ENCODE measurements at places on chromosomes 3 and 15. TPM values are rescaled to one million over a fixed set of nuclear protein-coding genes. Genes with fewer than 3 reads are reported as not detected.
A peak's percentile ranks its signal among the peaks of the same experiment; 100 is the strongest.

DNA sequence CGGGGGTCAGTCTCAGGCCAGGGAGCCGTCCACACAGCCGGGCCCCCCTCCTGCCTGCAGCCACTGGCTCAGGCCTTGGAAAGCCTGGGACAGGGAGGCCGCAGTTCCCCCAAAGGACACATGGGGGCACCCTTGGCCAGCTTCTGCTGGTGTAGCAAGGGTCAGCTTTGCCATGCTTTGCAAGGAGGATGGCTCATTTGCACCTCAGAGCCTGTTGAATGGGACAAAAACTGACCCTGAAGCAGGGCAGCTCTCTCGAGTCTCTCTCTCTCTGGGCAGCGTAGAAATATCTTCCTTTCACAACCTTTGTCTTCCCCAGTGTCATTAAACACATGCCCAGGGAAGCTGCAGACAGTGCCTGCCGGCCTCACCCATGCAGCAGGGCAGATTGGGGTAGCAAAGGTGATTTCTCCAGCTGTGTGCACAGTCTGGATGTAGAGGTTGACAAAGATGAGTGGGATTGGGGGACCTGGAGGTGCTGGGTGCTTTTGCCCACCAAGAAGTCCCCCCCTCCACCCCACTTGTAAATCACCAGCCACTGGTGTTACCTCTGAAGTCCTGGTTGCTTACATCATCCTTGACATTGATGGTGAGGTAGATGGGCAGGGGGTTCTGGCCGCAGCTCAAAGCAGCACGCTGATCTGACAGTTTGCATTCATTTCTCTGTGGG lies 17.4 kb upstream of the EHD4 start:
- no peak for DNase-seq

DNA sequence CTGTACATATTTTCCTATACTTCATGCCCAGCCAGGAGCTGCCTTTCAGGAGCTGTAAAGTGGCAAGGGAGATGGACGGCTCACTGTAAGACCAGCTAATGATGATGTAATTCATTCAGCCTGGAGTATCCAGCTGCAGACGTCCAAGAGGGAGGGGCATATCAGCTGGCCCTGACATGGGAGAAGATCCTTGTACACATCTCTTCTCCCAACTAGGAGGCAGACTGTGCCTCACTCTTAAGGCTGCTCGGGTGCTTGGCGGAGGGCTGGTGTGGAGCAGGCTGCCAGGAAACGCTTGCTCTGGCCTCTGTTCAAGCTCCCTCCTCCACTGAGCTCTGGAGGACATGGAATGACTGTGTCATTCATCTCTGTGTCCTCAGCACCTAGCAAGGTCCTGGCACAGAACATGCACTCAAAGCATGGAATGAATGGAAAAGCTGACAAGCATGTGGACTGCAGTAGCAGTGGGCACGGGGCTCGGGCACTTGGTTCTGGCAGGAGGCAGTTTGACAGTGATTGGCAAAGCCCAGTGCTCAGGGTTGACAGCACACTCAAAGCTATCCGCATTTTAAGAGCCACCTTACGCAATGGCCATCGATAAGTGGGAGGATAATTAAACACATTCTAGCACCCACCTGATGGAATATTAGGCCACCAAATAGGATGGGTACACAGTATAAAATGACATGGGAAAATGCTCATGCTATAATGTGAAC lies 72.4 kb downstream of the TBC1D2B start:
- peak; percentile 69 for DNase-seq

Gene CYP1A1
- polyA plus RNA-seq = not detected

- no peak for DNase-seq
These were observed 556.8 kb downstream of the NSUN3 start for GRCh38 chr3:94619643-94620042.

GRCh38 chr15:90571063-90571541 lies 41.4 kb downstream of the CRTC3 start:
- no peak for DNase-seq

- no peak for DNase-seq
These were observed 37.3 kb downstream of the BSN start for GRCh38 chr3:49591615-49592014.

DNA sequence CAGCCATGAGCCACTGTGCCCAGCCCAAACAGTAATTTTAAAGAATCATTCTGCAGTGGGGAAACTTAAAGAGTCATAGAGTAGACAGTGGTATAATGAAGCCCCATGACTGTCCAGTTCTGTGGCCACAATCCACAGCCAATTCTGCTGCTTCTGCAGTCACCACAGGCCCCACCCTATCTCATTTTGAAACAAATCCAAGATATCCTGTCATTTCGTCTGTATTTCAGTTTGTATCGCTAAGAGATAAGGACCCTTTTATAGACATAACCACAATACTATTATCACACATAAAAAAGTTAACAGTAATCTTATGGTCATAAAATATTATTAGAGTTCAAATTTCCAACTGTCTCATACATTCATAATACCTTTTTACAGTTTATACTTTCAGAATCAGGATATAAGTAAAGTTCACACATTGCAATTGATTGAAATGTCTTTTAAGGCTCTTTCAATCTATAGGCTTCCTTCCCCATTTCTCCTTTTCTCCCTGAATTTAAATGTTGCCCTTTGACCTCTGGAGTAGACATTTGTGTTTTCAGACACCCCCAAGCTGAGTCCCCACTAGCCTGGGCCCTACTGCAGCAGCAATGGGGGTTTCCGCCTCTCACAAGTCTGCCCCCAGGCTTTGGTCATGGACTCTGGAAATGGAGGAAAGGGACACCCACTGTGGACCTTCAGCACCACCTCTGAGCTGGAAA lies 4.2 kb upstream of the NUP210 start:
- DNase-seq = no peak

GRCh38 chr3:94522488-94522887 lies 459.6 kb downstream of the NSUN3 start:
- DNase-seq = no peak

DNA sequence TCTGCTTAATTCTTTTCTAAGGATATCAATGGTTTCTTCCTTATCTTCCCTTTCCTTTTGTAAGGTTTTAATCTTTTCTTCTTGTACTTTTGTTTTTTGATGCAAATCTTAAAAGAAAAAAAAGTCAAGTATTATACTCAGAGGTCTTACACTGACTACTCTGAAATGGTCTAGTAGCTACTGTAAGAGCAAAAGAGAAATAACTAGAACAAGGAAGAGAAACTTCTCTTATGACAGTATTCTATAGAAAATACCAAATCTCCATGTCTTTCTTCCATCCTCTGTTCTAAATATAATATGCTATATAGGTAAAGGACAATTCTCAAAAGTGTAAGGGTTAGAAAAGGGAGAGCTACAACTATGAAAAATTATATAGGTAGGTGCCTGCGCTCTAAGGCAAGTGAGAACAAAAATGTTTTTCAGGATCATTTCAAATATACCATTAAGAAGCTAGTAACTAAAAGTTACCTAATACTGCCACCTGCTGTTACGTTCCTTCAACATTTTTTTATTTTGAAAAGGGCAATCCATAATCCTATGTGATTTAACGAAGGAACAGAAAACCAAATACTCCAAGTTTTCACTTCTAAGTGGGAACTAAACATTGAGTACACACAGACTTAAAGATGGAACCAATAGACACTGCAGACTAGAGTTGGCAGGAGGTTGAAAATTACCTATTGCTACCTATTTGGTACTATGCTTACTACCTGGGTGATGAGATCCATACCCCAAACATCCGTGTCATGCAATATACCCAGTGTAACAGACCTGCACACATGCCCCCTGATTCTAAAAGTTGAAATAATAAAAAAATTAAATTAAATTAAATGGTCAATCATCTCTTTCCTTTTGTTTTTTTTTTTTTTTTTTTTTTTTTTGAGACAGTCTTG lies 36.7 kb downstream of the CIP2A start:
- DNase-seq = peak; percentile 40

Gene SOX14
- not detected for polyA plus RNA-seq

DNA sequence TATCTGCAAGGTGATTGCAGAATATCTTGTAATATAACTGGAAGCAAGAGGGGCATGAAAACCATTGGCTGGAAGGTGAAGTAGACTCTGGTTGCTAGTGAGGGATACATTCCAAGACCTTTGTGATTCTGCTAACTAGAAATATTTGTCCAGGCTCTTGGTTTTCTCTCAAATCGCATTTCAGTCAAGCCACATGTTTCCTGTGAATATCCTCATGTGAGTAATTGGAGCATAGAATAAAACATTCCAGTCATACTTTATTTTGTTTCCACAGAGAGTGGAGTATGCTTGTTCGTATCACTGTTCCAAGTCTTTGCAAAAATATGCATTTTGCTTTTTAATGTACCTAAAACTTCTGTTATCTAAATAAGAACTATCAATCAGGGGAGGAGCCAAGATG lies 850.0 kb downstream of the EPHA3 start:
- DNase-seq = no peak

- DNase-seq = no peak
These were observed 201.1 kb downstream of the NR1D2 start for GRCh38 chr3:24145981-24146822.

DNA sequence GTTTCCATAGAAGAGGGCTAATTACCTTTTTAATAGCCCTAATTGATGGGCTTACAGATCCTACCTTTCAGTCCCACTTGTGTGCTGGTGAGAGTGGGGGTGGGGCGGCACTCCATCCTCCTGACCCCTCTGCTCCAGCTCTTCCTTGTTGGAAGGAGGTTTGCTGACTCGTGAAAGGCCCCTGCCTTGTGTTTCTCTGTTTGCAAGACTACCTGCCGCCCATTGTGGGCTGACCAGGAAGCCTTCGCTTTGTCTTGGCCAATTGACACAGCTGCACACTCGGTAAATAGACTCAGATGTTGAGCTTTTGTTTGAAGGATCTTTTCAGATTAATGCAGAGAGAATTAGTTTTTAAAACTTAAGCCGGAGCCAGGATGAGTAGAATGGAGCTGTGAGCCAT lies 197.3 kb upstream of the HES1 start:
- no peak for DNase-seq

DNA sequence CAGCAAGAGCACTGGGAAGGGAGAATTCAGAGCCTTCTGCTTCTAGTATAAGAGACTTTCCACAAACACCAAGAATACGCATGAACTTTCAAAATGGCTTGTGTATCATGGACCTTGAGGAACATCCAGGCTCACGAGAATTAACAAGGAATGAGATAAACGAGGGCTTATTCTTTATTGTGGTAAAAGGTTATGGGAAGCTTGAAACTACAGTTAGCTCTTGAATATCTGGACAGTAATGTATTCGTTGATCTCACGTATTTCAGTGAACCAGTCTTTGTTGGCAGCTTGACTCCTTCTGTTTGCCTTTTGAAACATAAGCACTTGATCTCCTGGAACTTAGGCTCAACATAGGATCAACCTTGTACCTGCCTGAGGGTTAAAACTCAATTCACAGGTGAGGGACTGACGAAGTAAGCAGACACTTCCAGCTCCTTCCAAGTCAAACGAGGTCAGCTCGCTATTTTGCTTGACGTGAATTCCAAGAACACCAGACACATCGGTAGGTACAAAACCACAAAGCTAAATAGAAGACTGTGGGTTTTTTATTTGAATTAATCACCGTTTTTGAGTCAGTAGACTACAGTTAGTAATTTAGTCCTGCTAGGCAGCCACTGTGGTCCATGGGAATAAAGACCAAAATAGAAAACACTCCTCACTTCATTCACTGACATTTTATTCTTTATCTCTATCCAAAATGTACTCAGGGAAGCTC lies 30.8 kb downstream of the GALNT15 start:
- DNase-seq = no peak

DNA sequence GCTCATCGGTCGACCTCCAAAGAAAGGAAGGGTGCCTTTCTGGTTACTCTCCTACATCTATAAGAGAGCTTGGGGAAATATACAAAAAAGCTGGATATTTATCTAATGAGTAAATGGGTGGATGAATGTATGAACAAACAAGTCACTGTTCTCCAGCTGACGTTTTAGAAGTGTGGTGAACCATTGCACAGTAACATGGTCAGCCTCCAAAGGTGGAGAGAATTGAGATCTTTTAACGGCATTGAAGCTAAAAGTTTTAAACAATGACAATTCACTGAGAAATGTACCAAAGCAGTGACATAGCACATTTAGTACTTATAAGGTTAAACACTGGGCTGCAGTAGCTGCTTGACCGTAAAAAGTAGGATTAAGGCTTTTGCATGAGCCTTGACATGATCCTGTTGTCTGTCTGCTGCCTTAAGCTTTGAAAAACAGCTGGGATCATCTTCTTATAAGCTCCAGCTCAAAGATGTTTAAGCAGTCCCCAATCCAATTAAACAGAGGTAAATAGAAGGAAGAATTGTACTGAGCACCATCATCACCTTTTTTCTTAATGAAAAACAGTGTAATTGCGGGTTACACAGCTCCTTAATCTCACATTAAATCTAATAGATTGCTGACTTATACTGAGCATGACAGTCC lies 222.9 kb downstream of the WDR72 start:
- no peak for DNase-seq

Gene WWTR1
- polyA plus RNA-seq = 71.8 TPM

Gene ROPN1
- polyA plus RNA-seq = 0.09 TPM

Gene GABRA5
- 0.25 TPM for polyA plus RNA-seq

DNA sequence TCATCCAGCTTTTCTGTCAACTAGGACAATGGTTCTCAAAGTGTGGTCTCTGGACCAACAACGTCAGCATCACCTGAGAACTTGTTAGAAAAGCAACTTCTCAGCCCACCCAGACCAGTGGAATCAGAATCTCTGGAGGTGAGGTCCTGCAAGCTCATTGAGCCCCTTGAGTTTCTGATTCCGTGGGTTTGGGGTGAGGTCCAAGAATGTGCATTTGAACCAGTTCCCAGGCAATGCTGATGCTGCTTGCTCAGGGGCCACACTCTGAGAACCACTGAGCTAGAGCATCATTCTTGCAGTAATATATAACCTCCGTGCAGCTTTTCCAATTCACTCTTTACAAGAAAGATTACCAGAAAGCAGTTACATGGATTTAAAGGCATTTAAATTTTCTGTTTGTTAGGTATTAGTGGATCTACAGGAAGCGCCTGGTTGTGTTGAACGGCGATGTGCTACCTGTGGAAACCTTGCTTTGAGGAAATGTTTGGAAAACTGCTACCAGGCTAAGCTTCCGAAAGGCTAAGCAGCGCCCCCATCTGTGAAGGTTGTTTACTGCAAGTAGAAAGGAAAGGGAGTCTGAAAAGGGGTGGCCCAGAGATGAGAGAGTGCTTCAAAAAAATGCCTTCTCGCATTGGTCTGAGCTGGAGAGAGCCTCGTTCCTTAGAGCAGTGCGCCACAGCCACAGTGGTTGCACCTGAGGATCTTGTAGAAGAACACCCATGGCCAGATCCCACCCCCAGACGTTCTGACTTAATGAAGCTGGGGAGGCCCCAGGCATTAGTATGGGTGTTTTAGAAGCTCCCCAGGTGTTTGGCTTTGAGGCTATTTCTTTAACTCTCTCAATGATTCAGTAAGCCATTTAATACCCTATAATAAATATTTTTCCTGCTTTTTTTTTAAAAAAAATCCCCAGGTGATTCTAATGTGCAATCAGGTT lies 50.0 kb downstream of the RLBP1 start:
- no peak for DNase-seq

- no peak for DNase-seq
These were observed 22.7 kb upstream of the ALCAM start for GRCh38 chr3:105343991-105344390.

DNA sequence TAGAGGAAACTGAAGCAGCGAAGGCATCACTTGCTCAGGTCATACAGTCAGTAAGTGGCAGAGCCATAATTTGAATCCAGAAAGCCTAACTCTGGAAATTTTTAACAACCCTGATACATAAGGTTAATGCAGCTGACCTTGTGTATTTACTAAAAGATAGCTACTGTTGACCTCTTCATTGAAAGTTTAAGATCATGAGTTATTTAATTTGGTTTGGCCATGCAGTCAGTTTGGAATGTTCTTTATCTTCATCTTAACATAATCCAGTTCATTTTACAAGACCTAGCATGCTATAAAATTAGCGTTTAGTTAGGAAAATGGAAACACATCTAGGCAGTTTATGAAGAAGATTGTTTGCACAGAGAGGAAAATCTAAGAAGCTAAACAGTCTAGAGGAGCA lies 240.9 kb downstream of the RBMS3 start:
- DNase-seq = no peak
